ENCODE measurements at places on chromosomes 16 and 17. TPM values are rescaled to one million over a fixed set of nuclear protein-coding genes. Genes with fewer than 3 reads are reported as not detected.

HSPB9 gene
- total RNA-seq, result not detected

TEKT1 gene
- not detected for total RNA-seq

TMEM238L gene
- total RNA-seq, result not detected

DNA sequence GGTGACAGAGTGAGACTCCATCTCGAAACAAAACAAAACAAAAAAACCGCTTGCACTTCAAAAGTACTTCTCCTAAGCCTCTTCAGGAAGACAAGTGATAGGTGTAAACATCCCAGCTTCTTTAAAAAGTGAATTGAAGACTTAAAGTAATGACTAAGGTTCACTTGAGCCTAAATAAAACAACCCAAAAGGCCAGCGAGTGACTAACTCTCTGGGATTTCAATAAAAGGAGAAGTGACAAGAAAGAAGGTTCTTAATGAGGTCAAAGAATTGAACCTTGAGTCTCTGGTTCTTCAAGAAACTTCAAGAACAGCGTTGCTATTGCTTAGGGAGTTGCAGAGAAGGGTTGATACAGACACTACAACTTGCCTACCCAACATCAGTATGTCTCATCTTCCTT is 42.2 kb downstream of the STX8 start:
- no peak for DNase-seq

GRCh38 chr17:54256401-54256929 is 433.7 kb downstream of the KIF2B start:
- no peak for DNase-seq

- DNase-seq, result no peak
These were observed 12.2 kb downstream of the N4BP1 start for GRCh38 chr16:48597563-48598387.

- DNase-seq, result no peak
These were observed 1.2 kb upstream of the PROCA1 start for GRCh38 chr17:28712705-28713415.

DNA sequence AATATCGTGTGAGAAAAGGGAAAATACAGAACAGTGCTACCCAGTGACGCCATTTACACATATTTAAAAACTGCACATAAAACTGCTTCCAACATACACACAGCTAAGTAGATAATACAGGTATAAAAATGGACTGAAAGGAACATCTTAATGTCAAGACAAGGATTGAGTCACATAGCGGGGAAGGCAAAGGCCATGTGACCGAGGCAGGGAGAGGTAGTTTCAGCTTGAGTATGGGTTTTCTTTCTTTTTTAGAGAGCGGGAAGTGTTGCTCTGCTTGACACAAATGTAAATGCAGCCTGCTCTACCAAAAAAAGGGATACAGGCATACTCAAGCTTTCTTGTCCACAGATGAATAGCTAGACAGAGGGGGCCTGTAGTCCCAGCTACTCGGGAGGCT is 46.5 kb downstream of the SDR42E1 start:
- no peak for DNase-seq

- DNase-seq, result no peak
These were observed 19.9 kb upstream of the FAM20A start for GRCh38 chr17:68621065-68621464.
